GM23338 (cell line): ENCODE measurements at places on chromosomes 13 and 19. TPM values are rescaled to one million over a fixed set of nuclear protein-coding genes. Genes with fewer than 3 reads are reported as not detected.

DNA sequence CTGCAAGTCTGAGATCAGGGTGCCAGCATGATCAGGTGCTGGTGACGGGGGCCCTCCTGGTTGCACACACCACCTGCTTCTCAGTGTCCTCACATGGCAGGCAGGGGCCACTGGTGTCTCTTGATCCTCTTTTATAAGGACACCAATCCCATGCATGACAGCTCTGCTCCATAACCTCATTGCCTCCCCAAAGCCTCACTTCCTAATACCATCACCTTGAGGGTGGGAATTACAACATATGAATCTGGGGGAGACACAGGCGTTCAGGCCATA lies 15.0 kb upstream of the MIER2 start:
- DNase-seq, result no peak
- no peaks in the 10 kb centered on the region for H3K4me1 ChIP-seq

GRCh38 chr19:27865927-27866777 lies 1346.8 kb downstream of the UQCRFS1 start:
- H3K36me3 ChIP-seq, result peaks cover 10% of the 10 kb centered on the region; the same call in 1 of the 2 replicates
- no peak for DNase-seq
- no peaks in the 10 kb centered on the region for H3K27me3 ChIP-seq
- no peaks in the 10 kb centered on the region for H3K4me1 ChIP-seq
- H3K4me3 ChIP-seq, result no peak overlapping the region

Gene CGB3
- total RNA-seq, result not detected in 2 replicates

GRCh38 chr13:65330287-65330686 lies 1899.8 kb downstream of the PCDH9 start:
- H3K4me1 ChIP-seq, result no peaks in the 10 kb centered on the region
- DNase-seq, result no peak
- H3K36me3 ChIP-seq, result no peaks in the 10 kb centered on the region
- no peak overlapping the region for H3K27ac ChIP-seq
- no peaks in the 10 kb centered on the region for H3K27me3 ChIP-seq
- no peak overlapping the region for H3K4me3 ChIP-seq

Gene SERPINE3
- total RNA-seq, result 0.08 and 0.17 TPM in 2 replicates

- H3K36me3 ChIP-seq, result no peaks in the 10 kb centered on the region
- no peaks in the 10 kb centered on the region for H3K27me3 ChIP-seq
- peaks cover under 1% of the 10 kb centered on the region; the same call in 1 of the 2 replicates for H3K4me1 ChIP-seq
- H3K27ac ChIP-seq, result no peak overlapping the region
- no peak for DNase-seq
Observed at GRCh38 chr13:72970301-72970880, 88.4 kb upstream of the KLF5 start.

- H3K4me3 ChIP-seq, result no peak overlapping the region
- H3K27ac ChIP-seq, result no peak overlapping the region
- no peaks in the 10 kb centered on the region for H3K27me3 ChIP-seq
- peak; percentile 48 for DNase-seq
- peaks cover 3% of the 10 kb centered on the region; the same call in 1 of the 2 replicates for H3K36me3 ChIP-seq
- no peaks in the 10 kb centered on the region for H3K4me1 ChIP-seq
Observed at GRCh38 chr19:48433337-48433736, 12.4 kb upstream of the GRWD1 start.

GRCh38 chr13:79939689-79940088 lies 401.2 kb downstream of the SPRY2 start:
- no peaks in the 10 kb centered on the region for H3K36me3 ChIP-seq
- no peaks in the 10 kb centered on the region for H3K27me3 ChIP-seq
- H3K4me1 ChIP-seq, result no peaks in the 10 kb centered on the region
- H3K4me3 ChIP-seq, result no peak overlapping the region

Gene ZNF586
- 12.5 and 16.9 TPM in 2 replicates for total RNA-seq

DNA sequence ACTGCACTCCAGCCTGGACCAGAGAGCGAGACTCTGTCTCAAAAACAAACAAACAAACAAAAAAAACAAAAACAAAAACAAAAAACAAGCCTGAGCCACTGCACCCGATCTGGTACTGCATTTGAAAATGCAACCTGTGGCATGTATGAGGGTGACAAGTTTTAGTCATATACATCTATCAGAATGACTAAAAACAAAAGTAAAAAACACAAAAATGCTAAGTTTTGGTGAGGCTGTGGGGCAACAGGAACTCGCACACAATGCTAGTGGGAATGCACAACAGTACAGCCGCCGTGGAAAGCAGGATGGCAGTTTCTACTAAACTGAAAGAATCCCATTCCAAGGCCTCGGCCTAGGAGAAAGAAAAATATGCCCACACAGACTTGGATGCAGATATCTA lies 7.8 kb downstream of the EBPL start:
- peaks cover 28% of the 10 kb centered on the region for H3K36me3 ChIP-seq
- no peak for DNase-seq
- no peaks in the 10 kb centered on the region for H3K27me3 ChIP-seq
- no peak overlapping the region for H3K4me3 ChIP-seq
- H3K4me1 ChIP-seq, result no peaks in the 10 kb centered on the region

Gene VSTM1
- not detected in 2 replicates for total RNA-seq
